Naive thymus-derived CD8-positive, alpha-beta T cell (primary cell): ENCODE measurements at places on chromosomes 1 and 21. TPM values are rescaled to one million over a fixed set of nuclear protein-coding genes. Genes with fewer than 3 reads are reported as not detected.

DNA sequence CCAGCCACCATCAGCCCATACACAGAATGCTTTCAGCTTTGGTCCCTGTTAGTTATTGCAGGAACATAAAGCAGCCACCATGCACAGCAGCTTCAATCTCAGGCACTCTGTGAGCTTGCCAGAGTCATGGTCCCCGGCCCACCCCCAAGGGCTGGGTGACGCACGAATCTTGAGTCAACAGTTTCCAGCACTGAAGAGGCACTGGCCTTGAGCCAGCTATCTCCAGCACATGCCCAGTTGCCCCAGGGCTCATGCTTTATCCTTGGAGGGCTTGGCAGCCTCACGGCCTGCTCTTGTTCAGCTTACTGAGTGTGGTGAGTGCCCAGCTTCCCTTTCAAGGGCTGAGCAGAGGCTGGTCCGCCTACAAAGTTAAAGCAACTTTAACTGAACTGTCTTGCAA lies 200.7 kb upstream of the RAB4A start:
- DNase-seq: no peak
- H3K36me3 ChIP-seq: no peaks in the 10 kb centered on the region
- H3K27me3 ChIP-seq: no peaks in the 10 kb centered on the region
- no peak overlapping the region for H3K27ac ChIP-seq
- H3K4me3 ChIP-seq: no peak overlapping the region

DNA sequence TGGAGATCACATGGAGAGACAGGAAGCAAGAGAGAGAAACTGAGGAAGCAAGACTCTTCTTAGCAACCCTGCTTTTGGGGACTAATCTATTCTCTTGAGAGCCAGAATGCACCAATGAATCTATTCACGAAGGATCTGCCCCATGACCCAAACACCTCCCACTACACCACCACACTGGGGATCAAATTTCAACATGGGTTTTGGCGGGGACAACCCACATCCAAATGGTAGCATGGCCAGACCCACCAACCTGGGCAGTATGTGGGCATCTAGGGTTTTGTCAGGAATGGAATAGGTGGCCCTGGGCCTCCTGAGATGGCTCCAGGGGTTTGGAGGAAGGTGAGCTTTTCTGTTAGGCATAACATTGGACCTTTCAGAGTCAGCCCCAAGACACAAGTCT lies 33.7 kb downstream of the NENF start:
- H3K4me1 ChIP-seq: peaks cover 2% of the 10 kb centered on the region
- H3K36me3 ChIP-seq: no peaks in the 10 kb centered on the region
- H3K4me3 ChIP-seq: no peak overlapping the region
- H3K27me3 ChIP-seq: peaks cover 1% of the 10 kb centered on the region
- H3K27ac ChIP-seq: no peak overlapping the region

The GBP3 gene
- total RNA-seq: 31.6 TPM

The CSRP1 gene
- total RNA-seq: 22.4 TPM
